Fibroblast of skin of left quadriceps (primary cell): ENCODE measurements at places on chromosomes 4 and X.
A peak's percentile ranks its signal among the peaks of the same experiment; 100 is the strongest.

DNA sequence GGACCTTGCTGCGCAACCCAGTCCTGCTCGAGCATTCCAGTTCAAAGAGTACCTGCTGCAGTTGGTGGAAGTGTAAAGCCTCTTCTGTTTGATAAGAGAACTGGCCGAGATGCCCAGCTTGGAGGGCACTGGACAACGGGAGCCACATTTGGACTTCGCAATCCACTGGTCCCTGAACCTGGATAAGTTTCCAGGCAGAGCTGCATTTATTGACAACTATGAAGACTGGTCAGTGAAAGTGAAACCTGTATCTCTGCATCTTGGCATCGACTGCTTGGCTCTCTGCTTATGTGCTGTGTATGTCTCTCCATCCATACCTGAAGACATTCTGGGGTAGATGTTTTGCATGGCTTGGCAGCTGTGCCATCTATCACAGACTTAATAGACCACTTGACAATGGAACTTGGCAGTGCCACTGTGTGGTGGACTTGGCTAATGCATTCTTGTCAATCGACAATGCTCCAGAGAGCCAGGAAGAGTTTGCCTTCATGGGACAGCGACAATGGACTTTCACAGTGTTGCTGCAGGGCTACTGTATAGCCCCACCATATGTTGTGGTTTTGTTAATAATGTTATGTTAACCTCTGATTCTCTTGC lies 43.5 kb upstream of the ZBTB33 start:
- no peak for DNase-seq

GRCh38 chr4:16783119-16783518 lies 115.3 kb downstream of the LDB2 start:
- no peak for DNase-seq

DNA sequence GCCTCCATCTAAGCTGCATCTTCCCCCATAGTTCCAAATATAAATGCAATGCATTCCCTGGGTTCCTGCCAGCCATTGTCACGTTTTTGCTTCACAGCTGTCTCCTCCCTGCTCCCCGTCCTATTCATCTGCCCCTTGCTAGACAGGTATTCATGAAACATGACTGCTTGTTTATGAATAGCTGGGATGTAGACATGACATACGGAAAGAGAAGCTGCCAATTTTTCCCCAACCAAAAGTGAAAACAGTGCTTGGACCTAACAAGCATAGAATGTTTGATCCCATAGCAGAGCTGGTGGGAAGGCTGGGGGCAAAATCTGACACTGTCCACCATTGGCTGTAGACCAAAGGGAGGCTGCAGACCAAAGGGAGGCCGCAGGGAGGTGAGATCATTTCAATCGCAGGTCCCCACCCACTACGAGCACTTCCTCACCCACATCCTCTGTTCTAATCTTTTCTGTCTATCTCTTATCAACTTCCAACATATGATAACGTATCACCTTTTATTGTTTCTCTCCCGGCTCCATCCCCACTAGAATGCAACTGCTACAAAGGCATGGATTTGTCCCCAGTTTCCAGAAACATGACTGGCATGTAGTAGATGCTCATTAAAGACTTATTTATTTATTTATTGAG lies 8.5 kb upstream of the GYG2 start:
- no peak for DNase-seq

GRCh38 chr4:77938560-77938959 lies 75.9 kb downstream of the MRPL1 start:
- DNase-seq: no peak

- DNase-seq: no peak
These were observed 379 bp downstream of the PDGFC start for GRCh38 chr4:156971165-156971675.

- DNase-seq: no peak
These were observed 672 bp downstream of the TCEAL3 start for GRCh38 chrX:103608306-103608963.

GRCh38 chrX:95076449-95076848 lies 1402.4 kb downstream of the FAM133A start:
- no peak for DNase-seq

DNA sequence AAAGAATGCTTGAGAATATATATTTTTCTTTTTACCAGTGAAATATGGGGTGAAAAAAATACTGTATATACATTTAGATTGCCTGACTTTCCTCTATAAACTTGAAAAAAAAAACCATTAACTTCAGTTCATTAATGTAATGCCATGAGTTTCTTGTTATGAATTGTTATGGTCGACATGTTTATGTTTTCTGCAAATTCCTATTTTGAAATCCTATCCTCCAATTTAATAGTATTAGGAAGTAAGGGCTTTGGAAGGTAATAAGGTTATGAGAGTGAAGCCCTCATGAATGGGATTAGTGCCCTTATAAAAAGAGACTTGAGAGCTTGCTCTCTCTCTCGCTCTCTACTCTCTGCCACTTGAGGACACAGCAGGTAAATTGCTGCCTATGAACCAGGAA lies 211.4 kb downstream of the LDB2 start:
- peak; percentile 55 for DNase-seq

GRCh38 chr4:82642331-82642730 lies 80.5 kb upstream of the TMEM150C start:
- DNase-seq: no peak

- DNase-seq: no peak
These were observed 95.0 kb downstream of the FAM53A start for GRCh38 chr4:1589098-1589497.

DNA sequence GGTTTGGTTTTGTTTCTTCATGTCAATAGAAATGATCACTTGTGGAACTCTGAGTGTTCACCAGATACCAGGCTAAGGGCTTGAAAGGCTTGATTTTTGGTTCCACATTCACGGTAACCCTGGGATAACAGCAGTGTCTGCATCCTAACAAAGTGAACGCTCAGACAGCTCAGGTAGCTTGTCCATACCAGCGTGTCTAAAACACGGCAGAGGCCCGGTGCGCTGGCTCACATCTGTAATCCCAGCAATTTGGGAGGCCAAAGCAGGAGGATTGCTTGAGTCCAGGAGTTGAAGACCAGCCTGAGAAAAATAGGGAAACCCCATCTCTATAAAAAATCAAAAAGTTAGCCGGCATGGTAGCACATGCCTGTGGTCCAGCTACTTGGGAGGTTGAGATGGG lies 49.0 kb downstream of the HTRA3 start:
- DNase-seq: no peak

DNA sequence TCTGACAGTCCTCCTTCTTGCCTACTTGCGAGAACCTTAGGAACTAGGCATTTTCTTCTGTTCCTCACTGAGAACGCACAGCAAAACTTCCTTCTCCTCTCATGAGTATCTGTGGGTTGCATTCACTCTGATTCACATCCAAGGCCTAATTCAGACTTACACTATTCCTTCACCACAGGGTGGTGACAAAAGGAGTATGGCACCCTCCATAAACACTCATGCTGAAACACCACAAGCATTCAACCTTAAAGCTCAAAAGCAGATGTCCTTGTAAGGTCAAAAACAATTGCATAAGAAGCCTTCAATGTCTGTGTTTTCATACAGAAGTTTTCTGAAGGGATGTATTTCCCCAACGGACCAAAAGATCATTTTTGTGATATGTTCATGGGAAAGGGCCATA lies 147.3 kb downstream of the CORIN start:
- DNase-seq: no peak

- no peak for DNase-seq
These were observed 1.3 kb downstream of the TMEM164 start for GRCh38 chrX:110004215-110004614.

GRCh38 chr4:1208970-1209704 lies 36.8 kb upstream of the SPON2 start:
- DNase-seq: no peak

- peak; percentile 39 for DNase-seq
These were observed 115.0 kb upstream of the SHISA3 start for GRCh38 chr4:42282081-42282901.

DNA sequence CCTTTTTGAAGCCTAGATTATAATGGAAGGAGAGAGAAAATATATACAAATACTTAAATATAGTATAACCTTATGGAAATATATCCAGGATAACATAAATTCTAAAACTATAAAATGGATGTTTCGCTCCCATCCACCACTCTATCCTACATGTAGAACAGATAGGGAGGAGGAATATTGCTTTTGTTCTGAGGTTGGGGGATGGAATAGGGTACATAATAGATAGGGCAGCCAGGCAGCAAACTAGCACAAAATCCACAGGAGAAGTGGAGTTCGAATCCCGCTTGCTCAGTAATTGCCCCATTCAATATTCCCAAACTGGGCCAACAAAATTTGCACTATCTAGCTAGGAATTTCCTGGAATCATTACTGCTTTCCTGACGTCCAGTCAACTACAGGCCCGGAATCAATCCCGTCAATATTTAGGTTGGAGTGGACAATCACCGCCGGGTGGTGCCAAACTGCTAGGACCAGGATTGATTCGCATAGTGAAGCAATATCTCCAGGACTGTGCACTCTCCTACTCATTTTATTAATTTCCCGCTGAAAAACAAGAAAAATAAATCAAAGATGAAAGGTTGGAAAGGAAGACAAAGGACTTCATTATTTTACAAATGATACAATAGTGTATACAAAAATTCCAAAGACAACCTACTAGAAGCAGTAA lies 40.4 kb upstream of the PAPSS1 start:
- DNase-seq: no peak

GRCh38 chrX:78769101-78769755 lies 21.7 kb downstream of the LPAR4 start:
- no peak for DNase-seq

DNA sequence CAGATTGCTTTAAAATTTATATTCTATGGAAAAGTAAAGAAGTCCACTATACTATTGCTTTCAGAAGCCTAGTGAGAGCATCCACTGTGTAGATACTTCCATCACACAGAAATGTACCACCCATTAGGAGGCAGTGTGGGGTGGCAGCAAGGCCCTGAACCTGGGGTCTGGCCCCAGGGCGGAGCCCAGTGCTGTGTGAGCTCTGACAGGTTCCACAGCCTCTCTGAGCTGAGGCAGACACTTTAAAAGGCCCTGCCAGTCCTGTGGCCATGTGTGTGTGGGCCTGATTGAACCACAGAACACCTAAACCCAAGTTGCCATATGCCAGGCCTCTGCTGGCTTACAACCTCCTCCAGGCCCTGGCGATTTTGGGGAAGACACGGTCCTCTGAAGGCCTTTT lies 49.2 kb downstream of the PHKA2 start:
- no peak for DNase-seq

DNA sequence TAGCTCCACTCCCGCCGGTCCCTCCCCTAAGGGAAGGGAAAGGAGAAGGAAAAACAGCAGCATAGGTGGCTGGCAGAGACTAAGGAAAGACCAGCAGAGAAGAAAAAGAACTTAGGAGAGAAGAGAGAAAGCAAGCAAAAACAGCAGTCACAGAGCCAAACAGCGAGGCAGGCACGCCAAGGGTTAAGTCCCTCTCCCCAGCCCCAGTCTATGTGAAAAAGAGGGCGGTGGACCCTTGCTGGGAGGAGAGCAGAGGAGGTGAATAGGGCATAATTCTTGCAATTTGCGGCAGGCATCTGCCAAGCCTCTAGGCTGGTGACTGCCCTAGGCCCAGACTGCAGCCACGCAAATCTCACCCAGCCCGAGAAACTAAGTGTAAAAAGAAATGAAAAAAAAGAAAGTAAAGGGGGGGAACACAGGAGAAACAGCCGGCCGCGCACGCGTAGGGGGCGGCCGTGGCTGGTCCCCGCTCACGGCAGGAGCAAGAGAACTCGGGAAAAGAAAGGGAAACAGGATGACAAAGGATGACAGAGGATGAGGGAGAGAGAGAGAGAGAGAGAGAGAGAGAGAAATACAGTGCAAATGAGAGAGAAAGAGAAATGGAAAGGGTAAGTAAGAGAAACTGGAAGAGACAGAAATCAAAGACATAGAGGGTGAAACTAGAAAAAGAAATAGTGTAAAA lies 48.6 kb downstream of the MAGEA9 start:
- no peak for DNase-seq

GRCh38 chrX:68750316-68750715 lies 78.5 kb upstream of the EFNB1 start:
- DNase-seq: no peak

GRCh38 chr4:96390404-96390803 lies 550.5 kb downstream of the PDHA2 start:
- no peak for DNase-seq

DNA sequence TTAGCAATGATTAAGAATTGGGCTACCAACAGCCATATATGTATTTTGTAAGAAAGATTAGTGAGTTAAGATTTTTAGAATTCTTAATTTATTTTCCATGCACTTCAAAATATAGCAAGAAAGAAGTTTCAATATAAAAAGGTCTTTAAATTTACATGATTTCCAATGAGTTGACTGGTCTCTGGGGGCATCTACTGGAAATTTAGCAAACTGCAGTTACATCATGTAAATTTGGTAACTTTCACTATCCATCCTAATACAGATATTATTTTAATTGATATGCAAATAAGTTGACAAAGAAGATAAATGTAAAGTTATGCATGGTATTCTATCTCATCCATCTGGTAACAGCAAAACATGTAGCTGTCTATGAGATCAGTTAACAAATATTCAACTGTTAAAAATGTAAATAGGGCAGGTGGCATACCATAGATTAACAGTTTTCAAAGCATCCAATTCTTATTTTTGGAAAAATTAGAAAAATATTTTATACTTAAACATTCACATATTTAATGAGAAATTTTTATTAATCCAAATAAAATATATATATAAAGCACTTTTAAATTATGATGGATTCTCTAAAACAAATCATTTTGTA lies 29.1 kb downstream of the TTC29 start:
- DNase-seq: peak; percentile 11

DNA sequence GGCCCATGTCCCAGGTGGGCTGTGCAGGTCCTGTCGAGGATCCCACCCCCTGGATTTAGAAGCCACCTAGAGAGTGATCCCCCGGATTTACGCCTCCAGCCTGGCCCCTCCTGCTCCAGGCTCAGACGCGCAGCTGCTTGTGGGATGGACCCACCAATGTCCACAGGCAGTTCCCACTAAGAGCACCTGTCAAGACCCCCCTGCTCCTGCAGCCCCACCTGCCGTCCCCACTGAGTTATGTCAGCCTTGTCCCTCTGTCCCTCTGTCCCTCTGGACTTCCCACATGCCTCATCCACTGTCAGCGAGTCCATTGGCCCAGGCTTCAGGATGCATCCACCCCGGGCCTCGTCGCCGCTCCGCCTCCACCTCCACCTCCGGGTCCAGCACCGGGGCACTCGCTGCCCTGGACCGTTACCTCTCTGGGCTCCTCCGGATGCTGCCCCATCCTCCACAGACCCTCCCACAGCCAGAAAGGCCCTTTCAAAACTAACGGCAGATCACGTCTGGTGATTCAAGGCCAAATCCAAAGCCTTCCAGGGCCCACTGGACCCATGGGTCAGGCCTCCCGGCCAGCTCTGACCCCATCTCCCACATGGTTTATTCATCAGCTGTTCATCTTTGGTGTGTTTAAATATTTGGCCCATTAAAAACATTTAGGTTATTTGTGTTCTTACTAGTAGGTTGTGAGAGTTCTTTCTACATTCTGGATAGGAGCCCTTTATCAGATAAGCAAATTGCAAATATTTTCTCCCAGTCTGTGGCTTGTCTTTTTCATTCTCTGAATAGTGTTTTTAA lies 28.3 kb downstream of the HTRA3 start:
- DNase-seq: no peak

- DNase-seq: no peak
These were observed 36.5 kb downstream of the EFNB1 start for GRCh38 chrX:68865300-68865699.

GRCh38 chr4:122045533-122045932 lies 93.7 kb upstream of the TRPC3 start:
- DNase-seq: peak; percentile 95
